Erythroblast (primary cell): ENCODE measurements at places on chromosomes 1 and 21.

- no peak for DNase-seq
These were observed 23.5 kb upstream of the COL6A1 start for GRCh38 chr21:45957981-45958600.

GRCh38 chr1:94119306-94119705 lies 1.6 kb downstream of the ABCA4 start:
- DNase-seq = no peak

DNA sequence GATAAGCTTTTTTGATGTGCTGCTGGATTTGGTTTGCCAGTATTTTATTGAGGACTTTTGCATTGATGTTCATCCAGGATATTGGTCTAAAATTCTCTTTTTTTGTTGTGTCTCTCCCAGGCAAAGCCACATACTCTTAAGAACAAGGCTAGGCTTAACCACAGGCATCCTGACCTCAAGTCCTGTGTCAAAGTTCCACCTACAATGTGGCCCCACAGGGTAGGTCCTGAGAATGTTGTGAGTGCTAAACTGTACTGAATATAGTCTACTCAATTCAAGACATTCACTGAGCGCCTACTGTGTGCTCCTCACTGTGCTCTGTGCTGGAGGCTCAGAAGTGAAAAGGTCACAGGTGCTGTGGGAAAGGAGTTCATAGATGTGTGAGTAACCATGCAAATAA lies 20.6 kb downstream of the DDAH1 start:
- no peak for DNase-seq

GRCh38 chr1:85884372-85885035 lies 176.3 kb upstream of the ZNHIT6 start:
- DNase-seq = no peak

DNA sequence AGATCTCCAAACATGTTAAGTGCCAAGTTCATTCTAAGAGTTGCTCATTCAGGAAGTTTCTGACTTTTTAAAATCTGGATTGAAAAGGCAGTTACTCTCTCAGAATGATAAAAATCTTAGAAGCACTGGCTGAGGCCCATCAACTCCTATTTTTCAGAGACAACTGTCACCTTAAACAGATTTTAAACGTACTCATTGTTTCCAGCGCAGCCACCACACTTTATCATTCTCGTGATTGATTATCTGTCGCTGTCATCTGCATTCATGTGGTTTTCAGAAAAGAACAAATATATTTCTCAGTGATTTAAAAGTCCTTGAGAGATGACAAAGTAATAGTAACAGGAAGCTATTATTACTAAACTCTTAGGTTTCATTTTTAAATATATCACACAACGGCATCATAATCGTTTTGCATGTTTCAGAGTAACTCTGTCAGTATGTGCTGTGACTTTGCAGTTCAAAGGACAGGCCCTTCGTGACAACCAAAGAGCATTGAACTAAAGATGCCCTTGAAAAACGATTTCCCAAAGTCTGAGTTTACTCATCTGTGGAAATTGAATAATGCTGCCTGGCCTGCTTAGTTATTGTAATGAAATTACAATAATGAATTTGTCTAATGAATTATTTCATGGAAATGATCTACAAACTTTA lies 14.9 kb upstream of the KCNK1 start:
- DNase-seq = no peak

- DNase-seq = no peak
These were observed 5.9 kb downstream of the CAMK1G start for GRCh38 chr1:209589440-209589839.

DNA sequence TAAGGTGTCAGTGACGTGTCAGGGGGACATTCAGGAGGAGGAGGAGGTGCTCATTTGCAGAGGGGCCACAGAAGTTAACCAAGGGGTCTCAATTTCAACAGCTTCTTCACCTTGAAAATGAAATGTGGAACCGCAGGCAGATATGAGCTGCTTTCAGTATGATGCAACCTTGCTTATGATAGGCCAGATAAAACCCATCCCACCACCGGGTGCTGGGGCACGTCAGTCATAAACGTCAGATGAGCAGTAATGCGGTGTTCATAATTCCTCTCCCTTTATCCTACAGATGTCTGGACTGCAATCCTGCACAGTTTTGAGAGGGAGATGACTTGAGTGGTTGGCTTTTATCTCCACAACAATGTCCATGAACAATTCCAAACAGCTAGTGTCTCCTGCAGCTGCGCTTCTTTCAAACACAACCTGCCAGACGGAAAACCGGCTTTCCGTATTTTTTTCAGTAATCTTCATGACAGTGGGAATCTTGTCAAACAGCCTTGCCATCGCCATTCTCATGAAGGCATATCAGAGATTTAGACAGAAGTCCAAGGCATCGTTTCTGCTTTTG lies 1.7 kb downstream of the PTGFR start:
- no peak for DNase-seq

DNA sequence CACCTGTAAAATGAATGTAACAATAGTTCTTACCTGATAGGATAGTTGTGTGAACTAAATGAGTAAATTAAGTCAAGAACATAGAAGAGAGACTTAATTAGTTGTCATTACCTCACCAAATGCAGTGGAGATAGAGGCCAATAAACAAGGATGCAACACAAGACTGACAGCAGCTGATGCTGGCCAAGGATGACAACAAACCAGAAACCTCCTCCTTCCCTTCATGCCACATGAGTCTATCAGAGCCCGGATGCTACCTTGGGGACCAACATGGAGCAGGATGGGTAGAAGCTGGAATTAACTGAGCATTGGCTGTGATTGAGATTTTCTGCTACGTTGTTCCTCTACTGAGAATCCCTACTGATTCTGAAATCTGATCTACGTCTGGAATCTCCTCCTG lies 30.3 kb upstream of the USP1 start:
- DNase-seq = no peak

GRCh38 chr1:80450711-80451110 lies 1350.0 kb upstream of the ADGRL2 start:
- no peak for DNase-seq

DNA sequence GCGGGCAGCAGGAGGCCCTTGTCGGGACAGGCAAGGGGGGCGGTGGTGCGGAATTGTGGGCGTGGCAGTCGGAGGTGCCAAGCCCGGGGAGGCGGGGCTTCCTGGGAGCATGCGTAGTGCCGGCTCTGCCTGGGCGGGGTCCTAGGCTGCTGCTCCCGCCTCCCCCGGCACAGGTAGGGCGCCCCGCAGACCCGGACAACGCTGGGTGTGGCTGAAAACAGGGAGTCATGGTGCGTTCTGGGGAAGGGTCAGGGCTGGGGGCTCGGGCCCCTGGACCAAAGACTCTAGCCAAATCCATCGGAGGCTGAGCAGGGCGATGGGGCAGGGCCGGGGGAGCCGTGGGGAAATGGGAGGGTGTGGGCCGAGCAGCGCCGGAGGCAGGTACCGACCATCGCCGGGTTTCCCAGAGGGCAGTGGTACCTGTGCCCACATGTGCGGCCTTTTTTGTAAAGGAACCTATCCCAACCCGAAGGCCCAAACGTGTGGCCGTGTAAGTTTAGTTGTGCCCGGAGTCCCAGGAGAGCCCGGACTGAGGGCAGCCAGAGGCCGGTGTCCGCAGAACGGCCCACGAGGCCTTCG lies 231.9 kb downstream of the SDCCAG8 start:
- no peak for DNase-seq

GRCh38 chr21:43913928-43914327 lies 48.9 kb downstream of the AGPAT3 start:
- no peak for DNase-seq

- no peak for DNase-seq
These were observed 1.2 kb downstream of the MCM3AP start for GRCh38 chr21:46284077-46284644.

- DNase-seq = no peak
These were observed 26.4 kb upstream of the GOLT1A start for GRCh38 chr1:204240233-204240632.

DNA sequence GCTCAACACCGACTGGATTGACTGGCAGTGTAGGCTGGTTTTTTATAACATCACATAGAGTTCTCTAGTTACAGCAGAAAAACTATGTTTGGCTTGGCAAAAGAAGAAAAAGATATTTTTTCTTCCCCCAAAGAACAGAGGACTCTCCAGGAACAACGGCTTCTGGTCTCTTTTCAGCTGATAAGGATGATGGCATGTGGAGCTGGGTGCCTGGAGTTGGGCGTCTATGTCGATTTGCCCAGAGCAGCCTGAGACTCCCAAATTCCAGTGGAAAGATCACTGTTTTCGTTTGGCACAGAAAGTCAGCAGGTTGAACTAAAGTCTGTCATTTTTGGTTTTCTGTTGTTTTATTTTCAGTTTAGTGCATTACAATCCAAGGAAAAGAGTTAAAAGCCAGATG lies 91.1 kb downstream of the SMYD2 start:
- no peak for DNase-seq

GRCh38 chr1:30397576-30397975 lies 325.8 kb downstream of the MATN1 start:
- no peak for DNase-seq

DNA sequence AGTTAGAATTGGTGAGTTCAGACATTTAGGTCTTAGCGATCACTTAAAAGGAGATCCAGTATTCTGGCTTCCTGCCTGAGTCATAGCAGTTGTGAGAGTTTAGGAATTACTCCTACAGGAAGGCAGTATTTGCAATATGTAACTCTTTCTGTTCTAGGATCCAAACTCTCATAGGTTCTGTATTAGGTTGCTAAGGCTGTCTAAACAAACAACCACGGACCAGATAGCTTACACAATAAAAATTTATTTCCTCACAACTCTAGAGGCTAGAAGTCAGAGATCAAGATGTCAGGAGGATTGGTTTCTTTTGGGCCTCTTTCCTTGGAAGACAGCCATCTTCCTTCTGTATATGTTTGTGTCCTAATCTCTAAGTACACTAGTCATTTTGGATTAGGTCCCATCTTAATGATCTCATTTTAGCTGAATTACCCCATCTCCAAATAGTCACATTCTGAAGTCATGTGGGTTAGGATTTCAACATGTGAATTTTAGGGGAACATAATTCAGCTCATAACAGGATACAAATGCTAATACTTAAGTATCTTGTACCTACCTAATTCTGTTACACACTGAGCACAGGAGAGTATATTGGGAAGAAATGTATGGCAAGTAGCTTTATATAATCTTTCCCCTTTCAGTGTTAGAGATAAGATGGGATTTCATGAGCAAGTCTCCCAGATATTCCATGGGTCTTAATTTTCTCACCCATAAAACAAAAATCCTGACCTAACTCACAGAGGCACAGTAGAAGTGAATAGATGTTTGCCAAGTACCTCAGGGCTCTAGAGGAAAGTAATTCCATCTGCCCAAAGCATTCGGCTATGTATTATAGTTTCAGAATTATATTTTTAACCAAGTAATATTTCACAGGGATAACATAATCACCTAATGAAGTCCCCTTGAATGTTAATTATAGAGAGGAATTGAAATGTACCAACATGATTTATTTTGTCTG lies 144.4 kb downstream of the PTBP2 start:
- no peak for DNase-seq

GRCh38 chr1:171290621-171291020 lies 23.4 kb upstream of the FMO4 start:
- DNase-seq = no peak

GRCh38 chr1:3924825-3925220 lies 24.8 kb upstream of the C1orf174 start:
- DNase-seq = no peak

- no peak for DNase-seq
These were observed 21.9 kb upstream of the LAX1 start for GRCh38 chr1:203743091-203743571.

- no peak for DNase-seq
These were observed 36.3 kb upstream of the CITED4 start for GRCh38 chr1:40898431-40898901.

DNA sequence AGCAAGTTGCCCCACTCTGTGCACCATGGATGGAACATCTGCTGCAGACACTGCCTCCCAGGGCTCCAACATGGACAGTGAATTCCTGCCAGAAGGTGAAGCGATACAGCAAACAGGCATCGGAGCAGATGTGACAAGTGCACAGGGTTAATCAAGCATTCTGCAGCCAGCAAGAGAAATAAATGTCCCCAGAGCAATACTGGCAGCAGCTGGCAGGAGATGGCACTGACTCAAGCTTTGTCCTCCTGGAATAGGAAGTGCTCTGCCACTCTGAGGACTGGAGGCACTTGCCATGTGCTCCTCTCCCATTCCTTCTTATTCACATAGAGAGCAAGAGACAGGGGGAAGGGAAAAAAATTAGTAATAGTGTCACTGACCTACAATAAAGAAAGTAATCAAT lies 402.7 kb upstream of the DAB1 start:
- no peak for DNase-seq

DNA sequence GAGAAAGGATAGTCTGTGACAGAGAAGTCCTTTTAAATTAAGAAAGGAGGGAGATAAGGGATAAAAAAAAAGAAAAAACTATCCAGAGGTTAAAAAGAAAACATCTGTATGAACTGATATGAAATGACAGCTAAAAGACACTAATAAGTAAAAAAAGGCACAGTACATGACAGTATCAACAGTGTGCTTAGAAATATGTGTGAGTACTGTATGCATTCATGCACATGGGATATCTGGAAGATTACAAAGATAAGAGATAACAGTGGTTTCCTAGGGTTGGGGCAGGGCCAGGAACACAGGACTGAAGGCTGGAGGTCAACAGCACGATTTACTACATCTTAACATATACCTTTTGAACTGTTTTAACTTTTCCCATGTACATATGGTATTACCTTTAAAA lies 13.3 kb downstream of the PTP4A2 start:
- peak; percentile 48 for DNase-seq

DNA sequence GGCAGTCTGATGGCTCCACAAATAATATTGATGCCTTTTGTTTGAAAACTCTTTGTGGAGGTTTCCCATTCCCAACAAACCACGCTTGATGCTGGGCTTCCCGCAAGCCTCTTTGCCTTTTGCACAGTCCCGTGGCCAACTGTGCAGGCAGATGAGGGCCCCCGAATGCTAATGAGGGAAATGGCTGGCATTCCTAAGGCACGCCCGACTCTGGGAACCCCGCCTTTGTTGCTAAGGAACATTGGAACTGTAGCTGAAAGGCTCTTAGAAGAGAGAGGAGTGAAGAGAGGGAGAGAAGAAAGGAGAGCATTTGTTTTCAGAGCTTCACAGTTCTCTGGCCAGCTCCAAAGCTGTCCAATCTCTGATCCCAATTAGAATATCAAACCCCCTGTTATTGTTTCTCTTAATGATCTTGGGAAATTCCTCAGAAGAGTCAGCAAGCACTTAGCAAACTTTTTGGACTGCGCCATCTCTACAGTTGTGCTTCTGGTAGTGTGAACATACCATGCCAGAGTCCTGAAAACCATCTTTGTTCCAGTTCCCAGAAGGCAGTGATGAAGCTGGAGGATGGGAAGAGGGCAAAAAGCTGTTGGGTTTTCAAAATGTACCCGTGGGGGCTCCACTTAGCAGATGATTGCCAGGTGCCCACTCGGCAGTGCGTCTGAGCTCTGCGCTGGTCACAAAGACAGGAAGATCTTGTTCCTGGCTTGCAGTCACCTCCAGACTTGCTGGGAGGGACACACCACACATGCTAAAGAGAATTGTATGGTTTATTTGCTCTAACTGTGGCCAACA lies 60.1 kb upstream of the CYP2J2 start:
- DNase-seq = no peak

- peak; percentile 62 for DNase-seq
These were observed 4.0 kb upstream of the ZBTB18 start for GRCh38 chr1:244046907-244047611.
